ENCODE measurements at places on chromosomes 1 and 21.

- DNase-seq = no peak
Observed at GRCh38 chr21:41950941-41951351, 2.9 kb downstream of the C2CD2 start.

DNA sequence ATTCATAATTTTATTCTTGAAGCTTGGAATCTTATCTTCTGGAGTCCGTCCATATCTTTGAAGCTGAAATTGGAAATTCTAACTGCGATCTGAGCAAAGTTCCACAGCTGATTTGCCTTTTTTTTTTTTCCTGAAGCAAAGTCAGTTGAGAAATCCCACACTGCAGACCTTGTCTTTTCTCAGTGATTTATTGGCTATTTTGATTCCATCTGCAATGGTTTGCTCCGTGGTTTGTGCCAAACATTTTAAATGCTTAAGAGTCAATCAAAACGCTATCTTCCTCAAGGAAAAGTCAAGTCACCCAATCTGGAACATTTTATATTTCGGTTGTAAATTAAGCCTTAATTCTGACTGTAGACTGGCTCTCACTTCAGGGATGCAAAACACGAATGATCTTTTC, 88.2 kb upstream of the GRIK1 start:
- DNase-seq = no peak

DNA sequence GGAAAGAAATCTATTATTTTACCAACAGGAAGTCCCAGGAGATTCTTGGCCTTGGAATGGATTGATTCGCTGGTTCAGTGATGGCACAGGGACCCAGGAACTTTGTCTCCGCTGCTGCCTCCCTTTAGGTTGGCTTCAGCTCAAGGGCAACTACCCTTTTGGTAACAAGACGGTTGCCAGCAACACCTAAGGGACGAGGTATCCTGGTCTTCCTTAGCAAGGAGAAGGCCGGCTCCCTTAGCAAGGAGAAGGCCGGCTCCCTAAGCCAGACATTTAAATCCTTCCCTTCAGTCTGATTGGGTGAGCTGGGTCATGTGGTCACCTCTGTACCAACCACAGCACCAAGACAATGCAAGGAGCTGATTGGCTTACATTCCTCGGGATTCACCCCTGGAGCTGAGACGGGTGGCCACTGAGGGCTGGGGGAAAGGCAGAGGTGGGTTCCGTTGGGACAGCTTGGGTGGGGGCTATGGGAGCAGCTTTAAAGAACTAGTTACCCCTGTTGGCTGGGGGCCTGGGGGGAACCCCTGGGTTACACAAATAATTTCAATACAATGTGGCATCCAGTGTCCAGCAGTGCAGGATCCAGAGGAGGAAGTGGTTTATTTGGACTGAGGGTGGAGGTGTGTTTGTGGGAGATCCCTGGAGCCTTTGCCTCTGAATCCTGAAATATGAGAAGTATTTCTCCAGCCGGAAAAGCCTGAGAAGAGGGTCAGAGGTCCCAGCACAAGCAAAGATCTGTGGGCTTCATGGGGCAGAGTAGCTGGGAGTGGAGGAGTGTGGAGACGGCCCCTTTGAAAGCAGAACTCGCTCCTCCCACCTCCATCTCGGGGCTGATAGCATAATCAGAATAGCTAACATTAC, 20.7 kb upstream of the CLIC4 start:
- no peak for DNase-seq

- no peak for DNase-seq
Observed at GRCh38 chr1:109111386-109112055, 2.4 kb upstream of the ELAPOR1 start.
